ENCODE measurements at places on chromosomes 7 and 10. TPM values are rescaled to one million over a fixed set of nuclear protein-coding genes. Genes with fewer than 3 reads are reported as not detected.

DNA sequence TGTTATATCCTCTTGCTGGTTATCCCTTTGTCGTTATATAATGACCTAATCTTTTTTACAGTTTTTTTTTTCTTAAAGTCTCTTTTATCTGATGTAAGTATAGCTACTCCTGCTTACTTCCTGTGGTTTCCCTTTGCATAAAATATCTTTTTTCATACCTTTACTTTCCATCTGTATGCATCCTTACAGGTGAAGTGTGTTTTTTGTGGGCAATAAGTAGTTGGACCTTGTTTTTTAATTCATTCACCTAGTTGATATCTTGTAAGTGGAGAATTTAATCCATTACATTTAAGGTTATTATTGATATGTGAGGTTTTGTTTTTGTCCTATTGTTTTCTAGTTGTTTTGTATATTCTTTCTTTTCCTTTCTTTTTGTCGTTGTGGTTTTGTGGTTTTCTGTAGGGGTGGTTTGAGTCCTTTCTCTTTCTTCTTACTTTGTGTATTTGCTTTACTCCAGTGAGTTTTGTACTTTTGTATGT lies 168.6 kb downstream of the MLLT10 start:
- DNase-seq = no peak

DNA sequence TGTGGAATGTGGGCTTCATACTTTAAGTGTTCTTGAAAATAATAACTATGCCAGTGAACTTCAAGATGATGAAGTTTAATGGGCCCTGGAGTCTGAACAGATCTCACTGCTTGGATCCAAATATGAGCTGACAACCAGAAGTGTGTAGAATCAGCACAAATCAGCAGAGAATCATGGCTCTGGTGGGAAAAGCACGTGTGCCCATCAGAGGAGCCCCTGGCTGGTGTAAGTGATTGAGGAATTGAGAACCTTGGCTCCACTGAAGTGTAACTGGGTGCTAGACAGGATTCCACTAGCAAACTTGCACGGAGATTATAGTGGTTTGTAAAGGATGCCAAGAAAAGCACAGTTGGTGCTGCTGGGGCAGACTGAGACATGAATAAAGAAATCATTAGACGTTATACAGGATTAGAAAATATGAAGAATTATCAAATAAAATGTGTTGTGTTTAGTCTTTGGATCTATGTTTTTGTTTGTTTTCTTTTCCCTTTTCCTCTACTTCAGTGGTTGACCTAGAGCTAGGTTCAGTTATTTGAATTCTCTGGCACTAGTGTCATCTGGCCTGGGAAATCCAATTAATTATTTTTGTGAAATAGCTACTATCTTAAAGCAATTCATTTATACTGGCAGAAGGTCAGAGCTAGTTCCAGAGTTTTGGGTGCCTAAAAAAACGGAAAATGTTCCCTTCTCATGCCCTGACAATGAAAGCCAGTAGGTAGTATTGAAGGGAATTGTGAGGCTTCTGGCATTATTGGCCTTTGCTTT lies 175.7 kb upstream of the MEOX2 start:
- DNase-seq = no peak

- no peak for DNase-seq
Observed at GRCh38 chr7:82050792-82051191, 280.9 kb upstream of the HGF start.

DNA sequence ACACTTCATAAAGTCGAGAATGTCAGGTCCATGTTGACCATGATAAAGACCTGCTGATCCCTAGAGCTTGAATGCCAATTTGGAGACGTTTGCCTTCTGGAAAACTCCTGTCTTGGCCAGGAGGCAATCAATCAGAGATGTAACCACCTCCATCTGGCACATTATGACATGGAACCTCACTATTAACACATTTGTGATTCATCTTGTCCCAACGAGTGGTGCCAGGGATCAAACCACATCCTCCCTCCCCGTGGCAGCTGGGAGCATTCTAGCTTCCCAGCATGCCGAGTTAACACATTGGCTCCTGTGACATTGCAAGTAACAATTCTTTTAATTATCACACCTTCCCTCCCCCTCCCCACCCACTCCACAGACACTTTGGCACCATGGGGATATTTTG lies 84.0 kb upstream of the PPP1R17 start:
- DNase-seq = no peak

- no peak for DNase-seq
Observed at GRCh38 chr7:40047661-40048060, 86.8 kb downstream of the MPLKIP start.

DNA sequence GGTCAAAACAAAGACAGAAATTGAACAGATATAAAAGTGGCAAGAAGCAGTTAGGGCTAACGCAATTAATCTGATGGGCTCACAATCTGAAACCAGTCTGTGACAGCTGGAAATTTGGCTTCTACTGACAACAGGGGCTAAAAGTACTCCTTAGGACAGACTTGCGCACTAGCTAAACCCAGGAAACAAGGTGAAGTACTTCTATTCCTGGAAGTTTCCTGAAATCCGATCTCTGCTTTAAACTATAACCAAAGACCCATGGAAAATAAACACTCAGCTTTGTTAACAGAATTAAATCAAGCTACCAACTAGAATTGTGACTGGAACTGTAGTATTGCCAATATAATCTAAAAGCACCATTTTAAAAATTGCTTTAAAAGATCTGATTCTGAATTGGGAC lies 520.2 kb upstream of the ZWINT start:
- DNase-seq = no peak

- no peak for DNase-seq
Observed at GRCh38 chr10:65838811-65839210, 1087.0 kb upstream of the LRRTM3 start.

GRCh38 chr10:96690755-96691730 lies 29.3 kb downstream of the PIK3AP1 start:
- no peak for DNase-seq

DNA sequence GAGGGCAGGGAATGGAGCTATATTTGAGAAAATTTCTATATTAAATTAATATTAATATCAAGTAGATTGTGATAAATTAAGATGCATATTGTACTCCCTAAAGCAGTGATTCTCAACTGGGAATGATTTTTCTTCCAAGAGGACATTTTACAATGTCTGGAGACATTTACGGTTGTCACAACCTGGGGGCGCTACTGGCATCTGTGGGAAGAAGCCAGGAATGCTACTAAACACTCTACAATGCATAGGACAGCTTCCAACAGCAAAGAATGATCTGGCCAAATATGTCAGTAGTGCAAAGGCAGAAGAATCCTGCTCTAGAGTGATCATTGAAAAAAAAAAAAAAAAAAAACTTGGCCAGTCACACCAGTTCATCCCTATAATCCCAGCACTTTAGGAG lies 100.0 kb downstream of the LSM5 start:
- DNase-seq = no peak

DNA sequence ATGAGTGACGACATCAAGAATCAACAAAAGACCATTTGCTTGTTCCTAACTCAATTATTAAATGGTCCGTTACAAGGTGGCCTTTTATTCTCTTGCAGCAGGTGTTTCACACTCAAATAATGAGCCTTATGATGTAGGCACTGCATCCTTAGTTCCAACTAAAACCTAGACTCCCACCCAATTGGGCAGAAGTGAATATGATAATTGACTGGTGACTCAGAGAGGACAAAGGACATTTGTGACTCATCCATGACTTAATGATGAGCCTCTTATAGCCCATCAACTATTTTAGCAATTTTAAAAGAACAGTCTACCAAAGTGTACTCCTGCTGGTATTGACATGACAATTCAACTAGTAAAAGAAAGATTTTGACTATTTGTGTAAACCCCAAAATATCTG lies 1027.8 kb upstream of the PHF14 start:
- no peak for DNase-seq

GRCh38 chr7:33485747-33486493 lies 356.6 kb downstream of the BBS9 start:
- no peak for DNase-seq

DNA sequence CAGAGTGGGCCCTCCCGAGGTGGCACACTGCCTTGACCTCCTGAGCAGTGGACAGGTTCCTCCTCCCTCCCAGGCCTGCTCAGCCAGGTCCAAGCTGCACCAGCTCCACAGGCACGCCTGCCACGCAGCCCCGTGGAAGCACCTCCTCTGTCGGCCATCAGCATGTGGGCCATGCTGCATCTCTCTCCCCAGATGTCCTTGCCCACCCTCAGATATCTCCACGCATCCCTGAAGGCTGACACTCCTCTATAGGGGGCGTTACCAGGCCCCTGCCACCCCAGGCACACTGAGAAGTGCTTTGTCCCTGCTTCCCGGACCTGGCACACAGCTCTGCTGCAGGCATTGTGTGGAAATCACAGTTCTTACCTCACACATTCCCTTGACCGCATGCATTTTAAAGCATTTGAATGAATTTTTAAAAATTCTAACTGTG lies 598.5 kb downstream of the SDK1 start:
- no peak for DNase-seq

- DNase-seq = no peak
Observed at GRCh38 chr7:2015251-2015871, 217.4 kb downstream of the MAD1L1 start.

GRCh38 chr10:71651428-71651827 lies 68.2 kb downstream of the C10orf105 start:
- DNase-seq = no peak

DNA sequence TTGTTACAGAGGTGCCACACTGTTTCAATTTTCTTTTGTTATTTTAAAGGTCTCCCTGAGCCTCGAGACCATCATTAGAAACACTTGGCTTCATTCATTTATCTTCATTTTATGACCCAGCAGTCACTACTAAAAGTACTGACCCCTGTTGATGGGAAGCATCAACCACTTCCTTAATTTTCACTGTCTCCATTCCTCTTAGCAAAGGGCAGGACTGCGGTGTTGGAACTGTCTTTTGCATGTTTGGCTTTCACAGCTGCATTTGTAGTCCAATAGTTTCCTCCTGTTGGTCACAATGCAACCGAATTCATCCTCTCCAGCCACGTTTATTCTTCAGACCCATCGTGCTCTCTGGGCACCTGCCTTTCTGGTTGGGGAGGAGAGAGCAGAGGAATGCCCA lies 46.7 kb upstream of the PDZD8 start:
- no peak for DNase-seq

GRCh38 chr7:103141753-103142404 lies 7.0 kb downstream of the NAPEPLD start:
- no peak for DNase-seq

DNA sequence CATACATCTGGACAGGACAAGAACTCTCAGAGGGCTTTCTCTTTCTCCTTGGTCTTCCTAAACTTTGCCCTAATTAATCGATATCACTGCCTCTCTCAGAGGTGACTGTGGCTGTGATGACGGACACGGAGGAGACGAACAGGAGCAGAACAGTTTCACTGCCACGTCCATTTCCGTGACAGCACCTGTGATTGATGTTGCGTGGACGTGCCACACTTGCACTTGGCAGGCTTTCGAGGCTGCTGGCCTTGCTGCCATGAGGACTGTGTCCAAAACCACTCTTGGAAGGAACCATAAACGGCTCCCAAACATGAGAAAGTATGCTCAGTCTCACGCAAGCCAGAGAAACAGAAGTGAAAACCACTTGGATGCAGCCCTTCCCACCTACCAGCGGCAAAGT lies 308.1 kb downstream of the DNAJB6 start:
- no peak for DNase-seq

- DNase-seq = no peak
Observed at GRCh38 chr10:86692664-86693063, 24.4 kb downstream of the LDB3 start.

DNA sequence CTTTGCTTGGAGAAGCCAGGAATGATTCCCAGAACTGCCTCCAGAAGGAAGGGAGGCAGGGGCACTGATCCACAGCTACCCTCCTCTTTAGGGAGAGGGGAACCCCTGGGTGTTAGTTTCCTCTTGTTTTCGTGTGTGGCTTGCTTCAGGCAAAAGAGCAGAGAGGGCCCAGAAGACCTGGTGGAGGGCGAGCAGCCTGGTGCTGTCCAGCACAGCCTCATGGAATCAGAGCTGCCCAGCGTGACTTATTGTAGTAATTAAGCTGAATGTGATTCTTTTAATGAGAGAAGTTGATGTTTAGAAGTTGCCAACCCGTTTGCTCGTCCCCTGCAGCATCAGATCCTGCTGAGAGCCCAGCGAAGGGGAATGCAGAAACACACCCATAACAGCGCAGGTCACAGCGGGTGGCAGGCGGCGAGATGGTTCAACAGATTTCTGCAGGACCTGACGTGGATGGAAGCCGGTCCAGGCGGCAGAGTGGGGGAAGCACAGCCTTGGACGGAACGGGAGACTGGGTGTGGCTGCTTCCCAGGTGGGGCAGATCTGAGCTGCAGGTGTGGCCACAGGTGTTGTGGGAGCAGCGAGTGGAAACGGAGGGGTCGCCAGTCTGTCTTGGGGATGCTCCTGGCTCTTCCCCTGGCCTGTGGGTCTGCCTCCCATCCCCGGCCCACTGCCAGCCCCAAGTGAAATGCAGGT lies 53.7 kb upstream of the SHH start:
- no peak for DNase-seq

DNA sequence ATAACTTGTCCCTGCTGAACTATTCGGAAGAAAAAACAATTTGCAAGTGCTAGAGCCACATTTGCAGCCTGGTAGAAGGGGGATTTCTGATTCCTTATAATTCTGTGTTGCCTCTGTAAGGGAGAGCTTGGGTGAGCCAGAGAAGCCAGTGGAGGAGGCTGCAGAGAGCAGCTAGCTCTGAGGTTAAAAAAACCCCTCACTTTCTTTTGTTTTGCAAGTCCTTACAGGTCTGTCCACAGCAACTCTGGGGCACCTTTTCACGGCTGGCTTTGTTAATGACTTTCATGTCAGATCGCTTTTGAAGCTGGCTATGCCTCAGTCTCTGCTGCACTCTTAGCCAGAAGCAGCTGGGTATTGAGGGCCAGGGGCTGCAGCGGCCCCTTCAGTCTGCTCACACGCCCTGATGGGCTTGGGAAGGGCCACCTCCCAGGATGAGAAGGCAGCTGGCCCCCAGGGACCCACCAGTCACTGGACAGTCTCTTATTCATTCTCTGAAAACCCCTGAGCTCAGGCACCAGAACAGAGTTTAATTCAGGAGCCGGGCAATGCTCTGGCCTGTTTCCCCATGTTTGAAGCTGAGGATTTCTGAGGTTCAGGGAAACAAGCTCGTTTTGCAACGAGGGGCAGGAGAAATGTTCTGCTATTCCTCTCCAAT lies 30.9 kb downstream of the TRIM8 start:
- DNase-seq = no peak

- no peak for DNase-seq
Observed at GRCh38 chr10:58932126-58932525, 244.3 kb upstream of the PHYHIPL start.

- no peak for DNase-seq
Observed at GRCh38 chr7:111126987-111127386, 36.1 kb downstream of the LRRN3 start.

- no peak for DNase-seq
Observed at GRCh38 chr10:93065675-93066543, 5.3 kb downstream of the CYP26C1 start.

GRCh38 chr7:6636741-6637543 lies at the start of gene ZNF316:
Gene ZNF316 (plus strand): TSS chr7:6637318. CDS start chr7:6642410, 5,092 bp downstream.
- peak; percentile 71 for DNase-seq

CLCN1 gene
- 0.07 TPM for total RNA-seq

LAMB4 gene
- total RNA-seq = not detected

C7orf33 gene
- not detected for total RNA-seq

POM121L12 gene
- not detected for total RNA-seq

MOGAT3 gene
- not detected for total RNA-seq

LDB3 gene
- 0.05 TPM for total RNA-seq

SPDYE1 gene
- total RNA-seq = not detected

TWIST1 gene
- total RNA-seq = 1.2 TPM

LIPA gene
- 17.0 TPM for total RNA-seq

MYH16 gene
- not detected for total RNA-seq

PSMA2 gene
- total RNA-seq = 217 TPM

C7orf57 gene
- total RNA-seq = 0.33 TPM

FZD1 gene
- 0.47 TPM for total RNA-seq

Data from activated CD4-positive, alpha-beta T cell treated with anti-CD3 and anti-CD28 coated beads for 36 hours (primary cell).